ENCODE measurements at places on chromosomes 11 and 22.
A peak's percentile ranks its signal among the peaks of the same experiment; 100 is the strongest.

- DNase-seq = no peak
These were observed 59.2 kb downstream of the RAB38 start for GRCh38 chr11:88115828-88116755.

GRCh38 chr11:29484548-29484947 is 532.3 kb downstream of the KCNA4 start:
- no peak for DNase-seq

- DNase-seq = no peak
These were observed 276.2 kb downstream of the METTL15 start for GRCh38 chr11:28384418-28384817.

DNA sequence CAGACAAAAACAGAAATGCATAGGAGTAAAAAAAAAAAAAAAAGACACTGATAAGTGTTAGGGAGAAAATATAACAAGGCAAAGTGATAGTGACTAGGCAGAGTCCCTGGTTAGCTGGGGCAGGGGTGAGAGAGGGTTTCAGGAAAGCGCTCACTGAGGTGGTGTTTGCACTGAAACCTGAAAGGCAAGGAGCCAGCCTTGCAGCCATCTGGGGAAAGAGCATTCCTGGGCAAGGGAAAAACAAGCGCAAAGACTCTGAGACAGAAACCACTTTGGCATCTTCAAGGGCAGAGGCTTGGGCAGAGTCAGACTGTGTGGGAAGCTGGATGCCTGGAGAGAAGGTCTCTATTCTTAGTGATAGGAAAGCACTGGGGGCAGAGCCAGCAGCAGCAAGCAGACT is 14.5 kb downstream of the CLMP start:
- no peak for DNase-seq

DNA sequence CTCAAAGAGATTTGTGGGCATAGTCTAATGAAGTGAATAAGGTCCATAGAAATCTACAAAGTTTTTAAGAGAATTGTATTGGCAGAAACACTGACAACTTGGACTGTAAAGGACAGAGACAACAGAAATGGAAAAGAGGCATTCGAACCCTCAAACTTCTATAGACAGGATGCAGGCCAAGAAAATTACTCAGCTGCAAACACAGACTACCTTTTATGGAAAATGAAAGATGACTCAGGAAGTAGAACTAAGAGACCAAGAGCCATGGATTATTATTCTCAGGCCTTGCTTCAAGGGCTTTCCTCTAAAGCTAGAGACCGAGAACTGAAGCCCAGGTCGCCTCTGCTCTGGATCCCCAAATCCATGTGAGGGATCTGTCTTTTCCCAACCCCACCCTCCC is 3.8 kb upstream of the PELI3 start:
- no peak for DNase-seq

- no peak for DNase-seq
These were observed 16.2 kb downstream of the MISFA start for GRCh38 chr11:18615628-18616392.

GRCh38 chr11:12455938-12456337 is 78.6 kb downstream of the PARVA start:
- DNase-seq = no peak

DNA sequence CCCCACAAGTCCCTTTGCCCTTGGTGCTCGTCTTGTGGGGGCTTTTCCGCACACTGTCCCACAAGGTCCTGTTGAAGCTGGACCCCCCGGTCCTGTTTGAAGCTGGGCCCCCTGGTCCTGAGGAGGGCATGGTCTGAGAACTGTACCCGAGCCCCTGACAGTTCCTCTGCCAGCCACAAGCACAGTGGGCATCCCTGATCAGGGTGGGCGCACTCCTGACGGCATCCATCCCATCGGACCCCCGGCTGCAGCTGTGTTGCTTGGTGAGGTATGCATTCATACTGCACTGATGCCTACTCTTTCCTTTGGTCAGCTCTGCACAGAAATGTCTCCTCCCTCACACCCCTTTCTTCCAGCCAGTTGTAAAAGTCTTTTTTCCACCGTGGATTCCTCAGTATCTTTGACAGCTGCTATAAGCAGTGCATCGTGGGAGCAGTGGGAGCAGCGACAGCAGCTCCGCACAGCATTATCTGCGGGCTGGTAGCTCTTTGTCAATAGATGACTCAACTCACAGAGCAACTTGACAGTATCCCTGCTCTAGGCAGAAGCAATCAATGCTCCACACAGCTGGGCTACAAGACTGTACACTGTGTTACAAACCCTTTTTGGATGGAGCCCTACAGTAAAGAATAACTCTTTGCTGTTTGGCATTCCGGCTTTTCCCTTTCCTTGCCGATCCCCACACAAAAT is 1030.8 kb upstream of the CCDC90B start:
- peak; percentile 21 for DNase-seq

DNA sequence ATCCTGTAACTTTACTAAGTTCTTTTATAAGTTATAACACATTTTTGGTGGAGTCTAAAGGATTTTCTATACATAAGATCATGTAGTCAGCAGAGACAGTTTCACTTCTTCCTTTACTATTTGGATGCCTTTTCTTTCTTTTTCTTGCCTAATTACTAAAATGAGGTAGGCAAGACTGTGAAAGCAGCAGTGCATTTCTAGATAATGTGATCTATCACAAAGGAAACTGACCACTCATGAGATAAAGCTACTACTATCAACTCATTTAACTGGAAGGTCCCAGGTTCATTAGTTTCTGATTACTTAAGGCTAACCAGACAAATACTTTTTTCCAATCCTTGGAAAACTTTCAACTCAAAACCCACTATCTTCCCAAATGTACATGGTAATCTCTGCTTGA is 196.2 kb upstream of the E2F8 start:
- DNase-seq = no peak

DNA sequence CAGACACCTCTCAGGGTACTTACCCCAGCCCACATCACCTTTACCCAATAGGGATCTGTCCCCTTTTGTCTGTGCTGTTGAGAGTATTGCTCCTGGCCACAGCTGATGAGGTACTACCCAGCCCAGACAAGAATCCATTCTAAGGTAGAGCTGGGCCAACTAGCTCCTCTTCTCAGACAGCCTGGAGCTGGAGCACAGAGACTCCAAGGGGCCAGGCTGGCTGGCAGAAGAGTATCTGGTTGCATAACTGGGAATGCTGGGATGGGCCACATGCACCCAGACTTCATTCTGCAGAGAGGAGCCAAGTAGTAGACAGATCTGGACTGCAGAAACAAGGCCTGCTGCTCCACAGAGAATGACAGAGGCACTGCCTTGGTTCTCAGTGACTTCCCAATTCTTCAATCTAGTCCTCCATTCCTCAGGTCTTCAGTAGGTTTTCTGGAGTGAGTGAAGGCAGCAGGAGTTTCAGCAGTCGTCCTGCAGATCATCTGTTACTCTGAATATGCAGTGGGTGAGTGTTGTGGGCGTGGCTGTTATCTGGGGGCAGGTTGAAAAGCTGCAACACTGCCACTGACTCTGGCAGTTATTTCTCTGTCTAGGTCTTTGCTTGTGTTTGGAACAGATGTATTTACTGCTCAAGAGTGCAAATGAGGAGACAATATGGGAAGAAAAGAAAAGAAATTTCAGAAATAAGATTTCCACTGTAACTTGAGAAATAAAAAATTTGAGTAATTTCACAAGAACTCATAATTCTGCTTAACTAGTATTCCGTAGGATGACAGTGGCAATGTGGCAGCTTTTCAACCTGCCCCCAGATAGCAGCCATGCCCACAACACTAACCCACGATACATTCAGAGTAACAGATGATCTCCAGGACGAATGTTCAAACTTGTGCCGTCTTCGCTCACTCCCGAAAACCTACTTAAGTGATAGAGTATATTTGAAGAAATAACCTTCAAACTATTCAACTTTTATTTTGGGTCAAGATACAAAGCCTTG is 34.9 kb downstream of the MAPK1 start:
- DNase-seq = peak; percentile 55

GRCh38 chr11:107951155-107951554 is 22.9 kb downstream of the RAB39A start:
- no peak for DNase-seq

- DNase-seq = peak; percentile 76
These were observed 4.6 kb upstream of the PAMR1 start for GRCh38 chr11:35529971-35530495.
